Left ventricle myocardium inferior (tissue), 1 donor: ENCODE measurements at places on chromosomes 12 and 14.

DNA sequence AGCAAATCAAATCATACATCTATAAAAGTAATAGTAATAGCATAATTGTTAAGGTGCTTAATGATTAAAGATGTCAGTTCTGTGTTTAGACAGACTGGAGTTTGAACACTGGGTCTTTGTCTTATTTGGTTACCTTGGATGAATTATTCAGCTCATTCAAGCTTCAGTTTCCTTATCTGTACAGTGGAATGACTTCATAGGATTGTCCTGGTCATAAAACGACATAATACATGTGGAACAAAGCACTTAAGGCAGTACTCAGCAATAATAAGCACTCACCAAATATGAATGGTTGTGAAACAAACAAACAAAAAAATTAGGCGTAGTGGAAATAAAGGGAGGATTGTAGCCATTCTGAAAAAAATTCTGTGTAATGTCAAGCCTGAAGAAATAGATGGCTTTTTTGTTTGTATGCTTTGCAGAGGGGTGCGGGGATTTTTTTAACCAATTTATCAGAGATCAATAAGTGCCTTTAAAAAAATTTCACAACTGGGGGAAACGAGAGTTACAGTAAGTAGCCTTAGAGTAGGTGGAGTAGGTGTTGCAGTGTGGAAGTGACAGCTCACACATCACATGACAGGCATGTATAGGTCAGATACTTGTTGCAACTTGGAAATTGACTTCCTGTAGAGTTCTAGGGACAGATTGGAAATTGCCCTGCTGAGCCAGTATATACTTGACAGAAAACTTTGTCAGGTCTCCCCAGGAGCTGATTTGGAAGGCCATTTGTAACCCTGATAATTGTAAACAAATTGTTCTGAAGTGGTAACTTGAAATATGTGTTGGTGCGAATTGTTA, 157.7 kb downstream of the SLC15A5 start:
- no peak for DNase-seq

DNA sequence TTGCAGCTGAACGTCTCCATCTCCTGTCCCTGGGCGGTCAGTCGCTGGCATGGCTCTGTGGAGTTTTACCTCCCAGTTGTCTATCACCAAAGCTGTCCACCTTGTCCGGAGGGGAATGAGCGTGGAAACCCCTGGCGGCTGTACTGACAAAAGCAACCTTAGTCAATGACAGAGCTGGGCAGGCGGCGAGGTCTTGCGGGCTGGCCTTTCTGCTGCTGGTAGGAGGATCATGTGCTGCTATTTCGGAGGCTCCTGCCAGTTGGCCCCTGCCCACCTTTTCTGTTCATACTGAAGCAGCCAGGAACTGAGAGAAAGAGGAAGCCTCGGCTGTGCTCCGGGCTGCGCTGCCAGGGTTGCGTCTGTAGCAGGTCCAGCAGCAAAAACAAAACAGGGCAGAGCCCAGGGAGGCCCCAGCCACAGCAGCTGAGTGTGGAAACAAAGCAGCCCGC, 57.7 kb downstream of the HMGA2 start:
- peak; percentile 83 for DNase-seq

- no peak for DNase-seq
These were observed 20.9 kb upstream of the ATP5MC2 start for GRCh38 chr12:53696655-53697331.

DNA sequence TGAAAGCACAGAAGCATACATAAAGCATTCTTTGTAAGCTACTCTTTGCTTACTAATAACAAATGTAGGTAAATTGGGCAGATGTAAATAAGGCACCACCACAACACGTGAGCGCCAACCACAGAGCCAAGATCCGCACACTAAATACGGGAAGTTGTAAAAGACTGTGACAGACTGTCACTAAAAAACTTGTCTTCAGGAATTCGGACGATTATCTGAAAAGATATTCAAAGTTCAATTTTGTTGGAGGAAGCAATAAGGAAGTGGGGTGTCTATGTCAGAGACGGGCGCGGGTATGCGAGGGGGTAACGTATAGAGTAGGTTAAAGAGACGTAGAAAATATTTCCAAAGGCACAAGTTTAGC, 1.5 kb upstream of the HSP90B1 start:
- peak; percentile 24 for DNase-seq

GRCh38 chr12:112230136-112230535, 104.8 kb downstream of the TRAFD1 start:
- no peak for DNase-seq

GRCh38 chr12:40444174-40444573, 219.4 kb downstream of the LRRK2 start:
- DNase-seq: no peak

DNA sequence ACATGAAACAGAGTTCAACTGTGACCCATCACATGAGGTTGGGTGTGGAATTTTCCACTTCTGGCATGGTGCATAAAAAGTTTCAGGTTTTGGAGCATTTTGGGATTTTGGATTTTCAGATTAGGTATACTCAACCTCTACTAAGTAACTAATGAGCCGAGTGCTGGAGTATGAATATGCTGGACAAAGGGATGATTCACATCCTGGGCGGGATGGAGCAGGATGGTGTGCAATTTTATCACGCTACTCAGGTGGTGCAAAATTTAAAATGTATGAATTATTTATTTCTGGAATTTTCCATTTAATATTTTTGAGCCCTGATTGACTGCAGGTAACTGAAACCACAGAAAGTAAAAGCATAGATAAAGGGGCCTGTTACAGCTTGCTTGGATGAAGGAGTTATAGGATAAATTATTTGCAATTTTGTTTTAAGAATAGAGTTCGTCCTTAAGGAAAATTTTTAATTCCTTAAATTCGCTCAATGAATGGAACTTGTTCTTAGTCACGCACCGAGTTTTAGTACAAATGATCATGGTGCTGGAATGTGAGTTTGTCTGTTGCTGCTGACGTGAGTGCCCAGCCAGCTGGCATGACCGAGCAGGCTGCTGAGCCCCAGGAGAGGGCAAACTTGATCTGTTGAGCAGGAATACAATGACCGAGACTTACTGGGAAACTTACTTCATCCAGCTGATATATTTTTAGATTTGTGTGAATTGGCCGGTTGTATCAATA, 176.3 kb downstream of the ESR2 start:
- DNase-seq: peak; percentile 62

DNA sequence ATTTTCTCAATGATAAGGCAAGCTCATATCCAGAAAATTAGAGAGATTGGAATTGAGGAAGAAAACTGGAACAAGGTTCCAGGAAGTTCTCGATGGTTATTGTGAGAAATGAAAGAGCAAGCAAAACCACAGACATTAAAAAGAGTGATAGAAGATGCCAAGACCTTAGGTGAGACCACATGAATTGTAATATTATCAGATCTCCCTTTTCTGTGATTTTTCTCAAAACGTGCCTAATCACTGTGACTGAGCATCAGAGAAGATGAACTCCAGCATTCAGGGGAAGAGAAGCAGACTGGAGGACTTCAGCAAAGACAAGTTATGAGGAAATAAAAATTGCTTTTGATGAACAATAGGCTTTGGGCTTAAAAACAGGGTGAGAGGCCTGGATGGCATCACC, 278.8 kb downstream of the SOX5 start:
- DNase-seq: no peak

DNA sequence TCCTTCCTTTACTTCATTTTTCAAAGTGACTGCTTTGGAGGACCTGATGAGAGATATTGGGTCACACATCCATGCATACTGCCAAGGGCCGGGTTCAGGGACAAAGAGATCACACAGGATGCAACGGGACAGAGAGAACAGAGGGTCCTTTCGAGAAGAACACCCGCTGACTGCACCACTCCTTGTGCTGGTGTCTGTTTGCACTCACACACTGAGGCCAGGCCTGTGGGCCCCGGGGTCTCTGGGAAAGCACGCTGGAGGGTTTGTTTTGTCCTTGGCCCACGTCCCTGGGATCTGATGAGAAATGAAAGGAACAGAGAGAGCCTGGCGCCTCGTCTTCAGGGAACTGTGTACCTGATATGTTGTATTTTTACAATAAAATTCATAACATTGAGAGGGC, 42.2 kb downstream of the PAH start:
- no peak for DNase-seq

DNA sequence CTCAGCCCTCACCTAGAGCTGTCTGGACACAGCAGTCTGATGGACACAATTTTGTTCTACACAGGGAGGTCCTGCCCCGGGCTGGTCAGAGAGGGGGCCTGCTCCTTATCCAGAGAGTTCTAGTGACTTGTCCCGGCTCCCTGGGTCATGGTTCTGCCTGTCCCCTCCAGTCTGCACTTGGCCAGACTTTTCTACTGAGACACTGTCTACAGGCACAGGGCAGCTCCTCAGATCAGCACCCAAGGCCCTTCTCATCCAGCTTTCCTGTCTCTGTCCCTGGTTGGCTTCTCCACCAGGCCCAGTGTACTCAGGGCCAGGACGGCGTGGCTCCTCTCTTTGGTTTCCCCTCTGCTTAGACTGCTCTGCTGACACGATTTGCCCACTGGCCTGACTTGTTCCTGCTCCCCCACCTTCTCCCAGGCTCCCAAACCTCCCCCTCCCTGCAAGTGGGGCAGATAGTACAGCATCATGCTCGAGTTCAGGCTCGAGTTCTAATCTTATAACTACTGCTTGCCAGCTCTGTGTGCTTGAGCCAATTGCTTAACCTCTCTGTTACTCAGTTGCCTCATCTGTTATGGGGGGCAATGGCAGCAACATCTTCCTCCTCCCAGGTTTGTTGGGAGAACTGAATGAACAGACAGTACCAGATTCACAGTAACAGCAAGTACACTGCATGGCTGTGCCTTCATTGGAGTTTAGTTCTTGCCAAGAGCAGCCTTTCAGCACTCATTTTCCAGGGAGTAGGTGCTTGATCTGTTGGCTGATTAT, 22.0 kb upstream of the COL2A1 start:
- DNase-seq: no peak

GRCh38 chr12:103456006-103456405, 39.8 kb downstream of the C12orf42 start:
- DNase-seq: no peak

- no peak for DNase-seq
These were observed 108.9 kb downstream of the GPR135 start for GRCh38 chr14:59356312-59356711.

- DNase-seq: no peak
These were observed 9.0 kb upstream of the PCNX1 start for GRCh38 chr14:70898111-70898745.

GRCh38 chr12:15712823-15713660, 76.1 kb downstream of the EPS8 start:
- peak; percentile 27 for DNase-seq

DNA sequence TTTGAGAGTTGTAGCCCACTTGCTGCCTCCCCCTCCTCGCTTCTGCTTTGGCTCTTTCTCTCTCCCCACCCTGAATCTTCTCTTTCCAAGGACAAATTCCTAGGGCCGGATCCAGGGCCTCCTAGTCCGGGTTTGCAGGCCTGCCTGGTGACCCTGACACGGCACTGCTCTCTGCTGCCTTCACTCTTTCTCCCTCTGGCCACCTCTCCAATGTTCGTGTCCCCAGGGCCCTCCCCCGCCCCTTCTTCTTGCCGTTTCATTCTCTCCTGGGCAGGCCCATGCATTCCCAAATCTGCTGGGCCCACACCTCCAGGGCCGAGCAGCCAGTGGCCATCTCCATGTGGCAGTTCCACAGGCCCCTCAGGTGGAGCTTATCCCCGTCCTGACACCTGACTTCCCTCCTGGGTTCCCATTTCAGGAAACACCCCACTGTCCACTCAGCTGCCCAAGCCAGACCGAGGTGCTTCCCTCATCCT, 34.0 kb upstream of the CORO1C start:
- DNase-seq: no peak

- DNase-seq: no peak
These were observed 50.5 kb upstream of the FBRSL1 start for GRCh38 chr12:132439333-132439904.

GRCh38 chr14:85853996-85854526, 324.1 kb downstream of the FLRT2 start:
- no peak for DNase-seq

DNA sequence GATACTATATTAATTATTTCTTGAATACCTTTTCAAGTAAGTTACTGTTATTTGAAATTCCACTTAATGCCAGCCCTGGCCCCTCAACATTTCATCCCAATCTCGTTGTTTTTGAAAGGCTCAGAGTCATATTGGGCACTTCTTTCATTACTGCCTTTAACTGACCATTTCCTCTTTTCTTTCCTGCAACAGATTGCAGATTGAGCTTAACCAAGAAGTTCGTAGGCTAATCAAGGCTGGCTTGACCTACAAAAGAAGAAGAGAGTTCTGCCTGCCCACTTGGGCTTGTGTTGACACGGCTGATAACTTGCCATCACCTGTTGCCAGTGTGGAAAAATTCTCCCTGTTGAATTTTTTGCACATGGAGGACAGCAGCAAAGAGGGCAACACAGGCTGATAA, 91.0 kb downstream of the FLRT2 start:
- DNase-seq: no peak

DNA sequence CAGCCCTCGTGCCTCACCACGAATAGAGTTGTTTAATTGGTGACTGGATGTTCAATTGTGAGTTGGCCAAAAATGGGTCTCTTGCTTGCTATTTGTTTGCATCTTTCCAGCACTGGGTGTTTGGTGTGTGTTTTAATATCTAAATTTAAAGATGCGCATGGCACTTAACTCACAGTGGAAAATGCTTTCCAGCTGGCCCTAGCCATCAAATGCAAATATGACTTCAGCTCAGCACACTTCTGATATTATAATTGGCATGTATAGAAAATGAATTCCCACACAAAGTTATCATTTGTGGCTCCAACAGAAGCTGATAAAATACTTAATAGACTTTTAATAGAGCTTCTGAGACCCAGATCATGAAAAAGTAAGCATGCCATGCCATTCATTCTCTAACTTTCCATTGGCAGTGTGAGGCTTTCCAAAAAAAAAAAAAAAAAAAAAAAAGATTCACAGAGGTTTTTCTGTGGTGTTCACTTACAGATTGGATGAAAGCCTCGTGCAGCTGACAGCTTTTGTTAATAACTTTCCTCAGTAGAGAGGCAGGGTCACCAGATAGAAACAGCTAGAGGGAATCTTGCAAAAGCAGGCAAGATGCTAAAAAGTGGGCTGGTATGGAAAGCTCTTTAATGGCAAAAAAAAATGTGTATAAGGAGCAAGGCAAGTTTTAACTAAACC, 425.2 kb downstream of the GALC start:
- DNase-seq: no peak

DNA sequence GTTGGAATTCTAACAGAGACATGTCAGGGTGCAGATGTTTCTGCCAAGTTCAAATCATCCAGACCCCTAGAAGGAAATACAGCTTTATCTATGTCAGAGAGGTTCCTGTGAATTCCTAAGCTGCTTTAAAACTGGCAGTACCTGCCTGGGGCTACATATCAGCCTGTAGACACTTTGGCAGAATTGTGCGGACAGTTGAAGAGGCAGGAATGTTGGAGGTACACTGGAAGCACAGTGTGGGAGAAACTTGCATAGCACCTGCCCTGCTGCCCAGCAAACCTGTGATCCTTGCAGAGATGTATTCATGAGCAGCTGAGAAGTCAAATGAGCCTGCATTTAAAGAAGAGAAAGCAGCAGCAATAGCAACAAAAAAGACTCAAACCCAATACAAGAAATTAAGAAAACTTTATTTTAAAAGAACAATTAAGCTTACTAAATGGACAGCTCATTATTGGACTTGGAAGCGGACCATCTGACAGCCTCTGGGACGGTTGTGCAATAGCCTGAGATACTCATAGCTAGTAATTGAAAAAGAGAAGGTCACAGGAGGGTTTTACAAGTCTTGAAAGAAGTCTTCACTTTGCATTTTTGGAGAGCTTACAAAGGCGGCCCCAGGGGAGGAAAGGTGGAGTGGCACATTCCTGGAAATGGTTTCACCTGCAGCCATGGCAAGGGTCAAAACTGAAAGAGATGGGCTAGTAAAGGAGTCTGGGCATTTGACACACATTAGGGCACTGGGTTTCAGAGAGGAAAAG, 280.9 kb upstream of the FLRT2 start:
- DNase-seq: no peak

GRCh38 chr12:57874166-57875108, 27.9 kb upstream of the CTDSP2 start:
- no peak for DNase-seq
